ENCODE measurements at places on chromosomes 12 and 14.

DNA sequence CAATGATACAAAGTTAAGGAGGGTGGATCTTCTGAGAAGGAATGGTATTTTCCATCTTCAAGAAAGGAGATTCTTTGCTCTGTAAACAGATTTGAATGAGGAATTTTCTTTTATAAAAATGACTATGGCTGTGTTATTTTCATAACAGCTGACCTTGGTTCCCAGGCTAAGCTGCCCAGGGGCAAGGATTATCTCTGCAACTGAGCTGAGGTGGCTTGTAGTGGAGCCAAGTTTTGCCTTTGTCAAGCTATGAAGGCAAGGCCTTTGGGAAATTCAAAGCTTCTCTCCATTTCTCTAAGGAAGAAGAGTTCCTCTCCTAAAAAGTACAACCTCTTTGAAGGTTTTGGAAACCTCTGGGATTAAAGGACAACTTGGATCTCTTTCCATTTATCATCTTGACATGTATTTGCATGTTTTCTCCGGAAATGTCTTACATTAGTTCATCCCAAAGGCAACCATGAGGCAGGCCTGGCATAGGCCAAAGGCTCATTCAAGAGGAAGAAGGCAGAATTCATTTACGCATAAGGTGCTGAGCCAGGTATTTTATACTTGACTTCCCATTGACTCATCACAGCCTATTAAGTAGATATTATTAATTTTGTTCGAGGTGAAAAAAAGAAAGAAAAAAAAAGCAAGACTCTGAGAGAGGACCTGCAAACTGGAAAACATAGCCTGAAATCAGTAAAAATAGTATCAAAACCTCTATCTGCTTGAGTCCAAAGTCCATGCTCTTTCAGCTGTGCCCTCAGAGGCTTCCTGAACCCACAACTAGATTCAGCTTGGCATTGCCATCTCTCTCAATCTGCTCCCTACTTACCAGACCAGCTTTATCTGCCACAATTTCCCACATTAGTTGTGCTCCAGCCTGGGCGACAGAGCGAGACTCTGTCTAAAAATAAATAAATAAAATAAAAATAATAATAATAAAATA, 24.0 kb upstream of the CKAP4 start:
- DNase-seq = no peak

DNA sequence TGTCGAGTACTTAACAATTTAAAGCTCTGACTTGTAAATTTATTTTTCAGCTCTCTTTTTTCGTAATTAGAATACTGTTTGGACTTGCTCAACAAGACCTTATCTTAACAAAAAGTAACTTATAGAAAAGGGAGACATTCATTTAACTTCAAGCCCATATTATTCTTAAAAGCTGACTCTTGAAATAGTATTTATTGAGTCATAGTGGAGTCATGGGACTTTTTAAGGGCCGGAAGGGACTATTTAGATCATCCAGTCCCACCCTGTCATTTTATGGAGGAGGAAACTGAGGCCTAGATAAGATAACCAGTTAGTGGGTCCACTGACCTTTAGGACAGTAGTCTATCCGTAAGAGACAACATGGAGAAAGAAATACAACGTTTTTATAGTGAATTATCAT, 1.5 kb downstream of the RAP1B start:
- peak; percentile 23 for DNase-seq

- DNase-seq = no peak
Measured at GRCh38 chr14:54976316-54976715, 50.6 kb downstream of the WDHD1 start.

- DNase-seq = no peak
Measured at GRCh38 chr12:105507311-105508038, 177.0 kb downstream of the C12orf75 start.

DNA sequence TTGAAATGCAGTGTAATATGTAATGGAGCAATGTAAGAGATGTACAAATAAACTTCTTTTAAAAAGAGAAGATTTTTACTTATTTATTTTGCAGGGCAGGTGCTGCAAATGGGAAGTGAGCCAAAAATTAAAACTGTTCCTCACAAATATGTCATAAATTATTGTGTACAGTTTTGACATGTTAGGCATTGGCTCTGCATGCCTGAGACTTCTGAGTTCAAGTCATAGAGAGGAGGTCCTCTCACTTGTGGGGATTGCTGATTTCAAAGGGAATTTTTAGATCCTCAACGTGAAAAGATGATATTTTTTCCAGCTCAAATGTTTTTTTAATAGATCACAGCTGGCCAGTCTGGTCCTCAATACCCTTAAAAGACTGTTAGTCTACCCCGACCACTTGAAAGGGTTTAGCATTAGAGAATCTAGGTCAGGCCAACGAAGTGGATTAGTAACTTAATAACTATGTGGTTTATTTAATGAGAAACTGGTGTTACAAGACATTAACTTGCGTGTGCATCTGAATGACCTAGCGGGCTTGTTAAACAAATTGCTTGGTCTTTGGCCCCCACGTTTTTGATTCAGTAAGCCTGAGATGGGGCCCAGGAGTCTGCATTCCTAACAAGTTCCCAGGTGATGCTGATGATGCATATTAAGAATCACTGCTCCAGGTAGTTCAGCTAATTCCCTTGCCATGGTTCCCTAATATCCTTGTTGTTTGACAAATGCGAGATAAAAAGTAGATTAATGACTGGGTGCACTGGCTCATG, 30.9 kb upstream of the WDR89 start:
- DNase-seq = no peak

DNA sequence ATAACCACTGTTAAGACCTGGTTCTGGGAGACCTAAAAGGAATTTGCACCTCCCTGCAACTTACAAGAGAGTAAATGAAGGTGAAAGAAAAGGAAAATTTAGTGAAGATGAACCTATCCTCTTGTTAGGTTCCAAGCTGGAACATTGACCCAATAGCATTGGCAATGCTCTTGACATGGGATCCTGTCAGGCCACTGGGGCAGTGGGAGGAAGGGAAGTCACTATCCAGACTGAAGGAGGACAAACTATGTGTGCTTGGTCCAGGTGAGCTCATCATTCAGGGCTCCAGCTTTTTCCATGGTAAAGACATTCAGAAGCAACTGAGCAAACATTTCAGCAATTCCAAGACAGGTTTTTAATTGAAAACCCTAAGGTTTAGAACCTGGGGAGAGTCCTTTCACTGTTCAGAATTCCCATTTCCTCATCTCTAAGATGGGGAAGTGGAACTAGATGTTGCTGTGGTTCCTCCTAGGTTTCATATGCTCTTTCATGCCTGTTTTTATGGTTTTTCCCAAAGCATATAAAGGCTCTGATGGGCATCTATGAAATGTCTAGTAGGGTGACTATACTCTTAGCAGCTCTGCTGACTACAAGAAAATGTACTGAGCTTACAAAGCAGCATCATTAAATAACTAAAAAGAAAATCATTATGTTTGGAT, 33.1 kb downstream of the MAPK1IP1L start:
- DNase-seq = no peak

- DNase-seq = no peak
Measured at GRCh38 chr14:88613552-88614010, 50.7 kb downstream of the ZC3H14 start.

DNA sequence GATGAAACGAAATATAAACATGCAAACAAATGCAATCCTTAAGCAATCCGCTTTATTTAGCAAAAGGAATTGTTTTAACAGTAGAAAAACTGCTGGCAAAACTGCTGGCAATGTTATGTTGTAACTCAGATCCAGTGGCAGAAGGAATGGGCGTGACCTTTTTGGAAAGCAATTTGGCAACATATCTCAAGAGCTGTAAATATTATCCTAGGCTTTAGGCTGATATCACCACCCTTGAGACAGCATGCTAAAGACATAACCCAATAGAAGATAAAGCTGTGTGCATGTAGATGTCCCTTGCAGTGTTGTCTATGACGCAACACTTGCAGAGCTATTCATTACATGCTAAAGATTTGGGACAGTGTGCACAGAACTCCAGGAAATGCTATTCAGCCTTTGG, 138.5 kb downstream of the DICER1 start:
- DNase-seq = no peak

GRCh38 chr14:102374264-102374663, 11.5 kb downstream of the TECPR2 start:
- no peak for DNase-seq

GRCh38 chr12:24113701-24114100, 164.2 kb upstream of the SOX5 start:
- no peak for DNase-seq

- no peak for DNase-seq
Measured at GRCh38 chr12:72191761-72192160, 80.4 kb upstream of the TRHDE start.

GRCh38 chr12:115261691-115262398, 577.9 kb upstream of the TBX3 start:
- no peak for DNase-seq

GRCh38 chr12:129152351-129153104, 299.2 kb downstream of the GLT1D1 start:
- no peak for DNase-seq

GRCh38 chr14:101408077-101408831, 153.0 kb upstream of the DIO3 start:
- DNase-seq = no peak

GRCh38 chr14:33435911-33436689, 497.4 kb downstream of the NPAS3 start:
- DNase-seq = no peak

GRCh38 chr12:63304887-63305316, 153.9 kb upstream of the AVPR1A start:
- DNase-seq = no peak

GRCh38 chr12:68805592-68806120, 2.3 kb upstream of the MDM2 start:
- DNase-seq = no peak

DNA sequence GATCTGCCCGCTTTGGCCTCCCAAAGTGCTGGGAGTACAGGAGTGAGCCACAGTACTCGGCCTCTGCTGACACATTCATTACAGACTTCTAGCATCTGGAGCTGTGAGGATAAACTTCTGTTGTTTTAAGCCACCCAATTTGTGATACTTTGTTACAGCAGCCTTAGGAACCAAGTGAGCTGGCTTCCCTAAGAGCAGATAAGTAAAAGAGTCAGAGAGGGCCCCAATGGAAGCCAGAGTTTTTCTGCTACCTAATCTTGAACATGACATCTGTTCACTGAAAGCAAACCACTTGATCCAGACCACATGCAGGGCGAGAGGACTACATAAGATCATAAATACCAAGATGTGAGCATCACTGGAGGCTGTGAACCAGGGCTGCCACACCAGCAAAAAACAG, 3.7 kb upstream of the MAPKAPK5 start:
- DNase-seq = no peak

GRCh38 chr12:117818400-117818799, 150.4 kb downstream of the KSR2 start:
- no peak for DNase-seq

DNA sequence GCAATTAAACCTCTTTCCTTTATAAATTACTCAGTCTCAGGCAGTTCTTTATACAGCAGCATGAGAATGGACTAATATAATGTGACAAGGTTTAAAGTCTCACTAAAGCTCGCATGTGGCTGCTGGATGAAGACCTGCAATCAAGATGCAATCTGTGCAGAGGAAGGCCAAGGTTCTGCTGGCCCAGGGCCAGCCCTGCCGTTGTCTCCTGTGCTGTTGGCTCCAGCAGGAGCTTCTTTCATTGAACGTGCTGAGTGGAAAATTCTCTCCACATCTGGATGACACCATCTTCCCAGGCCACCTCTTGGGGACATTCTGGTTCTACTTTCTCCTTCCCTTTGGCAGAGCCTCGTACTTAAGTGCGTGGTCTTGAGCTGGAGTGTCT, 742.2 kb downstream of the VRK1 start:
- DNase-seq = no peak

DNA sequence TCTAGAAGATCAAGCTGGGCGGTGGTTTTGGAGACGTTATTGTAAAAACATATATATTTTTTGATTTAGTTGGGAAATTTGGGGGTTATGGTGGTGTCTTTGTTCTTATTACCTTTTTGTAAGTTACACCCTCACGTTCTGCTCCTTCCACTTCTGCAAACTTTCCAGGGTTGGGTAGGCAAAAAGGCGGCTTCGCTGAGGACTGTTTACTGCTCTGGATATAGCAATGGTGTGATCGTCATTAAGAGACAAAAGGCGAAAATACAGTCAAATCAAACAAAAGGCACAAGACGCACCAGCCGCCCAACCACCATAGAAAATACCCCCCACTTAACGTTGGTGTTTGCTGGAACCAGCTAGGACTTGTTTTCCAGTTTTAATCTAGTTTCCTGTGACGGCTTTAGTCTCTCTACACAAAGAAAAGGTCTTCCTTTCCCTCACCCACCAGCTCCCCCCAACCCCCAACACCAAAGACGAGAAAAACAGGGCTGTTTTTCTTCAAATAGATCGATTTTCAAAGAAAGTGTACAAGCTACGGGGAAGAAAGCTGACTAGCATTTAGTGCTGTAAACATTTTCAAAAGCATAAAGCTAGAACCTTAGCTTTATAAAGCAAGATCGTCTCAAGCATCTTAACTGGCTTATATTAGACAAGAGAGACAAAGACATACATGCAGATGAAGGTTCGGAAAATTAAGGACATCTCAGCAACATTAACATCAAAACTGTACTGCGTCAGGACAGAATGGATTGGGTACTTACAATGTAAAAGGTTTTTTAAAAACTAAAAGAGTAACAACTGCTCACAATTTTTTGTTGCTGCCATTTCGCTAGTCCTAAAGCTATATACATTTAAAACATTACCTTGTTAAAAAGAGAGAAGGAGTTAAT, 2.0 kb upstream of the SETD1B start:
- DNase-seq = peak; percentile 65

DNA sequence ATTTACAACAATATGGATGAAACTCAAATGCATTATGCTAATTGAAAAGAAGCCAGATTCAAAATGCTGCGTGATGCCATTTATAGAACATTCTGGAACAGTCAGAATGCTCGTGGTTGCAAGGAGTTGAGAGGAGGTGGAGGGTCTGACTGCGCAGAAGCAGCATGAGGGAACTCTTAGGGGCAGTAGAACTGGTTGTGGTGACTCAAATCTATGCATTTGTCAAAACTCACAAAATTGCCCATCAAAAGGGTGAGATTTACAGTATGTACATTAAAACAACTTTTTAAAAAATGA, 113.7 kb upstream of the PDZRN4 start:
- DNase-seq = no peak

- DNase-seq = no peak
Measured at GRCh38 chr12:113609692-113610469, 138.2 kb upstream of the LHX5 start.

DNA sequence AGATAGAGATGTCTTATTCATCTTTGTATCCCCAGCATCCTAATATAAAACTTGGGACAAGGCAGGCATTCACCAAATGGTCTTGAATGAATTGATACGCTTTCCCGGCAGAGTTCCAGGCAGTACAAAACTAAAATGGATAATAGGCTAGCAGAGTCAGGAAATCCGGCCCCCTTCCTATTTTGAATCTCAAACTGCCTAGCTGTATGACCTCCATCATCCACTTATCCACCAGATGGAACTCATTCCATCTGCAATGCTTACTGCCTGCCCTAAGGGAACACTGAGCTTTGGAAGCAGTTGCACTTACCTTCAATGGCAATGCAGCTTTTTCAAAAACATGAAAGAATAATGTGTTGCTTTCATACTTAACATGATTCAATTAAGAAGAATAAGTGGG, 43.4 kb downstream of the BDKRB1 start:
- no peak for DNase-seq

GRCh38 chr12:10873378-10873777, 10.7 kb downstream of the PRH1 start:
- no peak for DNase-seq
